ENCODE measurements at places on chromosomes 6 and 20. TPM values are rescaled to one million over a fixed set of nuclear protein-coding genes. Genes with fewer than 3 reads are reported as not detected.

Gene RAB44
- not detected for total RNA-seq

Gene SLC39A7
- 92.8 TPM for total RNA-seq

Gene OR12D3
- total RNA-seq, result not detected

Gene LCA5
- 5.3 TPM for total RNA-seq

Gene CST5
- not detected for total RNA-seq

DNA sequence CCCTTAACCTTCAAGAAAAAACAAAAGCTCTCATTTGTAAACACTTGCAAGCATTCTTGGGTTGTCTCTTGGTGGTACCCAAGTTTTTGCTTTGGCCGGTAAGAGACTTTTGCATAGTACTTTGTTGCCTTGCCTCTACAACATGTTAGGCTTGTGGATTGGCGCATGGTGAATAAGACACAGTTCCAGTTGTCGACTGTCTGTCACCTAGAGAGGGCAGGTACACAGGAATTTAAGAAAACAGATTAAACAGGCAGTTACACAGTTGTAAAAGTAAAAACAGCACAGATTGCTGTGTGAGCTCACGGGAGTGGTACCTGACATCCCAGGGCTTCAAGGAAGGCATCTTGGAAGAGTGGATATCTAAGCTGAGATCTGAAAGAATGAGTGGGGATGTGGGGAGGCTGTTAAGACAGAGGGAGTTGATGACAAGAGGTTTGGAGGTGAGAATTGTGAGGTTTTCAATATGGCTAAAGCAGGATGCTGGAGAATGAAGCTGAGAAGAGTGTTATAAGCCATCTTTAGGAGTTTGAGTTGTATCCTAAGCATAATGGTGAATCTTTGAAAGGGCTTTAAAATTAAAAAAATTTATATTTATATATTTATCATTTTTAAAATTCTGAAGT is 19.2 kb downstream of the UTRN start:
- no peak overlapping the region for H3K4me3 ChIP-seq
- no peaks in the 10 kb centered on the region for H3K36me3 ChIP-seq
- no peak for DNase-seq
- no peaks in the 10 kb centered on the region for H3K4me1 ChIP-seq
- H3K27me3 ChIP-seq, result peaks cover 2% of the 10 kb centered on the region

- no peak overlapping the region for H3K4me3 ChIP-seq
- no peaks in the 10 kb centered on the region for H3K4me1 ChIP-seq
- H3K27ac ChIP-seq, result no peak overlapping the region
- H3K36me3 ChIP-seq, result no peaks in the 10 kb centered on the region
- DNase-seq, result no peak
Observed at GRCh38 chr6:89458704-89459103, 25.8 kb downstream of the ANKRD6 start.

GRCh38 chr6:99933129-99933528 is 60.9 kb downstream of the MCHR2 start:
- H3K36me3 ChIP-seq, result no peaks in the 10 kb centered on the region
- no peak for DNase-seq

GRCh38 chr6:50714487-50715379 is 1.4 kb downstream of the TFAP2D start:
- H3K4me3 ChIP-seq, result peak overlapping the region; percentile 73
- H3K27me3 ChIP-seq, result peaks cover 56% of the 10 kb centered on the region
- H3K27ac ChIP-seq, result no peak overlapping the region
- H3K4me1 ChIP-seq, result peaks cover 12% of the 10 kb centered on the region
- H3K36me3 ChIP-seq, result no peaks in the 10 kb centered on the region

- no peak overlapping the region for H3K27ac ChIP-seq
- no peak overlapping the region for H3K4me3 ChIP-seq
- no peaks in the 10 kb centered on the region for H3K36me3 ChIP-seq
Observed at GRCh38 chr6:148884461-148884860, 137.6 kb downstream of the UST start.

DNA sequence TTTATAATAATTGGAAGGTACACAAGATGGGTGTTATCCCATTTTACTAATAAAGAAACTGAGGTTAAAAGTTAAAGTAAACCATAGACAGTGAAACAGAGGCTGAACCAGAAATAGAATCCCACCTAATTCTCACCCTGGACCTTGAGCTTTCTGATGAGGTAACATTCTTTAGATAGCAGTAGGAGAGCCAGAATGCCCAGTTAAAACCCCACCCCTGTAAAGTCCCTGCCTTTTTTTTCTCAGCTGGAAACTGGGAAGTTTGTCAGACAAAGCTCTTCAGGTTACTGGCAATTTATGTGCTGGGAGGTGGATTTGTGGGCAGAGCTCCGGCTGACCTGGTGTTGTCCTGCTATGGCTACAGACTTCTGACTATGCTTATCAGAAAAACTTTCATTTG is 1.9 kb upstream of the MCHR2 start:
- no peak overlapping the region for H3K27ac ChIP-seq
- peaks cover 2% of the 10 kb centered on the region for H3K4me1 ChIP-seq
- DNase-seq, result no peak
- no peak overlapping the region for H3K4me3 ChIP-seq

DNA sequence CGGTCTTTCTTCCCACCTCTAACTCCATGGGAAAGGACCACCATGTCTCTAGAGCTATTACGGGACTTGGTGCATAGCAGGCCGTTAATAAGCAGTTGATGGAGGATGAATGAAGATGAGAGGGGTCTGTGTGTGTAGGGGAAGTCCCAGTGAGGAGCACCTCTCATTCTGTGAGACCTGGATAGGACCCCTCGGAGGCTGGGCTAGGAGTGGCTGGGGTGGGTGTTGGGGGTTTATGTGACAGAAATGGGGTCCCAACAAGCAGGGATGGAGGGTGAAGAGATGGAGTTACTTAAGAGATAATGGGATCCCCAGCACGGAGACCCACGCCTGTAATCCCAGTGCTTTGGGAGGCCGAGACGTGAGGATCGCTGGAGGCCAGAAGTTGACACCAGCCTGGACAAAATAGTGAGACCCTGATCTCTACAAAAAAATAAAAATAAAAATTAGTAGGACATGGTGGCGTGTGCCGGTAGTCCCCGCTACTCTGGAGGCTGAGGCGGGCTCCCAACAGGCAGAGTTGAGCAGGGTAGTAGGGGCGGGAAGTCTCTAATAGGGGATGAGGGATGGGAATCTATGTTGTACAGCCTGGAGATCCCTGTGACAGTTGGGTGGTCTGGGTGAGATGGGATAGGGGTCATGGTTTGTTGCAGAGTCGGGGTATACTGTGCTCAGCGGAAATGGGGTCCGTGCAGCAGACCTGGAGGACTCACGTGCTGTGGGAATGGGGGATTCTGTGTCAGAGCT is 677 bp upstream of the ZNF341 start:
- H3K4me3 ChIP-seq, result peak overlapping the region; percentile 85
- H3K36me3 ChIP-seq, result peaks cover 4% of the 10 kb centered on the region
- peaks cover 11% of the 10 kb centered on the region for H3K27me3 ChIP-seq
- no peak for DNase-seq
- peaks cover 6% of the 10 kb centered on the region for H3K4me1 ChIP-seq
- peak overlapping the region; percentile 85 for H3K27ac ChIP-seq

GRCh38 chr6:143018955-143019354 is 41.7 kb upstream of the AIG1 start:
- no peaks in the 10 kb centered on the region for H3K4me1 ChIP-seq
- no peaks in the 10 kb centered on the region for H3K27me3 ChIP-seq
- no peak overlapping the region for H3K4me3 ChIP-seq
- no peaks in the 10 kb centered on the region for H3K36me3 ChIP-seq
- no peak overlapping the region for H3K27ac ChIP-seq
- no peak for DNase-seq

GRCh38 chr6:113697632-113698410 is 159.3 kb upstream of the MARCKS start:
- peaks cover 9% of the 10 kb centered on the region for H3K27me3 ChIP-seq
- peaks cover 6% of the 10 kb centered on the region for H3K36me3 ChIP-seq
- DNase-seq, result no peak
- H3K4me1 ChIP-seq, result peaks cover 3% of the 10 kb centered on the region

- no peak for DNase-seq
- peaks cover 3% of the 10 kb centered on the region for H3K27me3 ChIP-seq
- no peaks in the 10 kb centered on the region for H3K4me1 ChIP-seq
- no peak overlapping the region for H3K4me3 ChIP-seq
- no peak overlapping the region for H3K27ac ChIP-seq
Observed at GRCh38 chr6:90846824-90847223, 260.0 kb upstream of the MAP3K7 start.

GRCh38 chr20:53502820-53503219 is 90.8 kb downstream of the ZNF217 start:
- no peaks in the 10 kb centered on the region for H3K4me1 ChIP-seq
- peaks cover 5% of the 10 kb centered on the region for H3K36me3 ChIP-seq
- H3K27ac ChIP-seq, result no peak overlapping the region
- no peak for DNase-seq
- H3K4me3 ChIP-seq, result no peak overlapping the region

GRCh38 chr6:113662093-113662665 is 195.0 kb upstream of the MARCKS start:
- H3K36me3 ChIP-seq, result no peaks in the 10 kb centered on the region
- H3K4me1 ChIP-seq, result no peaks in the 10 kb centered on the region
- H3K27me3 ChIP-seq, result no peaks in the 10 kb centered on the region
- no peak for DNase-seq

- H3K4me1 ChIP-seq, result peaks cover 13% of the 10 kb centered on the region
- H3K36me3 ChIP-seq, result no peaks in the 10 kb centered on the region
- H3K27me3 ChIP-seq, result no peaks in the 10 kb centered on the region
- H3K27ac ChIP-seq, result no peak overlapping the region
- H3K4me3 ChIP-seq, result no peak overlapping the region
- DNase-seq, result no peak
Observed at GRCh38 chr20:53059848-53060247, 87.7 kb downstream of the TSHZ2 start.

DNA sequence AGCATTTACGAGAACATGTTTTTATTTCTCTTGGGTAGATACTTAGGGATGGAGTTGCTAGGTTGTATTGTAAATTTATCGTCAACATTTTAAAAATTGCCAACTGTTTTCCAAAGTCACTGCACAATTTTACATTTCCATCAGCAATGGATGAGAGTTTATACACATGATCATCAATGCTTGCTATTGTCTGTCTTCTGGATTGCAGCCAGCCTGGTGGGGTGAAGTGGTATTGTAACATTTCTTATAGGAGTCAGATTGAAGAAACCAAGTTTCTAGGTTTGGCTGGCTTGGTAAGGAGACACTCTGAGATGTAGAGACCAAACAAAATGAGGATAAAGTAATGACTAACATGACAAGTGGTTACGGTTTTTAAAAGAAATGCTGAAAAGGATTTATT is 57.1 kb upstream of the HDDC2 start:
- H3K36me3 ChIP-seq, result no peaks in the 10 kb centered on the region
- H3K27me3 ChIP-seq, result peaks cover 3% of the 10 kb centered on the region
- no peak for DNase-seq
- no peak overlapping the region for H3K27ac ChIP-seq
- H3K4me1 ChIP-seq, result peaks cover 9% of the 10 kb centered on the region

- H3K4me1 ChIP-seq, result no peaks in the 10 kb centered on the region
- no peak for DNase-seq
- H3K27ac ChIP-seq, result no peak overlapping the region
- peaks cover 2% of the 10 kb centered on the region for H3K27me3 ChIP-seq
- no peak overlapping the region for H3K4me3 ChIP-seq
Observed at GRCh38 chr6:168021581-168021980, 24.1 kb downstream of the KIF25 start.

GRCh38 chr20:51065615-51066014 is 42.7 kb upstream of the KCNG1 start:
- no peaks in the 10 kb centered on the region for H3K27me3 ChIP-seq
- H3K4me3 ChIP-seq, result no peak overlapping the region
- no peak overlapping the region for H3K27ac ChIP-seq

GRCh38 chr6:17233531-17233930 is 47.6 kb upstream of the RBM24 start:
- DNase-seq, result no peak
- H3K36me3 ChIP-seq, result peaks cover 5% of the 10 kb centered on the region
- no peaks in the 10 kb centered on the region for H3K27me3 ChIP-seq
- H3K27ac ChIP-seq, result no peak overlapping the region
- H3K4me1 ChIP-seq, result no peaks in the 10 kb centered on the region

DNA sequence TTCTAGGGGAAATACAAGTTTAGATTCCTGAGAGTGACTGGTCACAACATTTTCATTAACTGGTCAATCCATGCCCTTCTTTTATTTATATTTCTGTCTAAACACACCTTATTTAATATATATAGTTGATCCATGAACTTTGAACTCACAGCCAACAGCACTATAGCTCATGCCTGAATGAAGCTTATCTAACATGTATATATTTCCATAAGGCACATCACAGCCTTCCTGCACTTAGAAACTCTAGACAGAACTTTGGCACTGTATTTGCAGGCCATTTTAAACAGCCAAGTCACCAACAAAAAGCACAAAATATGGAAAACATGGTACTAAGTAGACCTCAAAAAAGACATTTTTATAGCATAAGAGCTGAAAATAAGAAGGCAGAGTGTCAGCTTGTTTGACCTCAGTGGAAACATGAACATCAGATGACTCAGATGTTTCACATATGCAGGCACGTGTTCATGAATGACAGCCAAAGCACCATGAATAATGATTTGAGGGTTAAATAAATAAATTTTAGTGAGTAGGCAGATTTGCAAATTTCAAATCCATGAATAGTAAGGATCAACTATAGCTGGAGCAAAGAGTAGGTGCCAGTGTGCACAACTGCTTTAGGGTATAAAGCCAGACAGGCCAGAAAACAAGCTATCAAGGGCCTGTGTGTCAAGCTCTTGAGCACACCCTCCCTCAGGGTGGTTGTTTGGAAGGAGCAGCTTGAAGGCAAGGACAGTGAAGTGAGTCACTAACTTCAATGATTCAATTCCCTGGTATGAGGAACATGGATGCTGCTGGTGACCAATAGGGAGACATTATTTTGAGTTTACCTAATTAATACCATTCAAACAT is 88.9 kb upstream of the NT5E start:
- no peak for DNase-seq
- H3K36me3 ChIP-seq, result no peaks in the 10 kb centered on the region
- no peak overlapping the region for H3K27ac ChIP-seq
- H3K4me1 ChIP-seq, result no peaks in the 10 kb centered on the region
- H3K4me3 ChIP-seq, result no peak overlapping the region
- H3K27me3 ChIP-seq, result no peaks in the 10 kb centered on the region

- DNase-seq, result no peak
- H3K27me3 ChIP-seq, result peaks cover 3% of the 10 kb centered on the region
- H3K27ac ChIP-seq, result peak overlapping the region; percentile 65
- H3K4me3 ChIP-seq, result no peak overlapping the region
Observed at GRCh38 chr20:48287021-48287494, 501.8 kb upstream of the SULF2 start.
